ENCODE measurements at places on chromosomes 11 and 22. TPM values are rescaled to one million over a fixed set of nuclear protein-coding genes. Genes with fewer than 3 reads are reported as not detected.

The SLC29A2 gene
- total RNA-seq = 6.6 TPM

The VSIG2 gene
- 0.29 TPM for total RNA-seq

The NAA40 gene
- 10.3 TPM for total RNA-seq

The OR6A2 gene
- total RNA-seq = not detected

The SEPTIN5 gene
- total RNA-seq = 0.81 TPM

The OR2AG2 gene
- not detected for total RNA-seq

The CAPN5 gene
- total RNA-seq = 1.5 TPM

The BET1L gene
- 51.6 TPM for total RNA-seq

The HEPACAM gene
- total RNA-seq = not detected

The RTL10 gene
- 10.9 TPM for total RNA-seq

The MPZL2 gene
- total RNA-seq = 25.3 TPM

The C11orf42 gene
- not detected for total RNA-seq

The RASGRP2 gene
- total RNA-seq = 5.6 TPM

The CASP5 gene
- total RNA-seq = not detected

The PTPN5 gene
- total RNA-seq = not detected

The RIBC2 gene
- 6.3 TPM for total RNA-seq

The OR10A5 gene
- not detected for total RNA-seq

The ZBTB16 gene
- total RNA-seq = 1.5 TPM

The SYTL2 gene
- total RNA-seq = 13.8 TPM

The PAMR1 gene
- not detected for total RNA-seq

The ANKK1 gene
- 0.07 TPM for total RNA-seq

The PANX2 gene
- 1.7 TPM for total RNA-seq

The DGCR6 gene
- total RNA-seq = 1.2 TPM

The DLG2 gene
- 4.6 TPM for total RNA-seq

The IL18 gene
- not detected for total RNA-seq

The MFRP gene
- not detected for total RNA-seq

The INSC gene
- 1.0 TPM for total RNA-seq

The C11orf16 gene
- total RNA-seq = not detected

The SYT13 gene
- total RNA-seq = not detected

The NUP98 gene
- total RNA-seq = 90.8 TPM

The LINC01488 gene
- not detected for total RNA-seq

The ASCC2 gene
- total RNA-seq = 57.6 TPM

The SCARF2 gene
- 0.30 TPM for total RNA-seq

The NCAPH2 gene
- 115 TPM for total RNA-seq

The SHISAL1 gene
- total RNA-seq = not detected

The MIOX gene
- 0.31 TPM for total RNA-seq

The CELSR1 gene
- 0.25 TPM for total RNA-seq

The SAA4 gene
- total RNA-seq = not detected

The OR5P2 gene
- total RNA-seq = not detected

The NDUFS8 gene
- total RNA-seq = 162 TPM

The PTS gene
- 34.6 TPM for total RNA-seq

The PGA3 gene
- not detected for total RNA-seq

The FZD4 gene
- 0.42 TPM for total RNA-seq

The MYO7A gene
- not detected for total RNA-seq

The OR51B4 gene
- total RNA-seq = not detected

The COX8A gene
- 675 TPM for total RNA-seq

Data from activated naive CD4-positive, alpha-beta T cell treated with anti-CD3 and anti-CD28 coated beads for 36 hours (primary cell).